ENCODE measurements at places on chromosomes 1 and 21. TPM values are rescaled to one million over a fixed set of nuclear protein-coding genes. Genes with fewer than 3 reads are reported as not detected.
A peak's percentile ranks its signal among the peaks of the same experiment; 100 is the strongest.

DNA sequence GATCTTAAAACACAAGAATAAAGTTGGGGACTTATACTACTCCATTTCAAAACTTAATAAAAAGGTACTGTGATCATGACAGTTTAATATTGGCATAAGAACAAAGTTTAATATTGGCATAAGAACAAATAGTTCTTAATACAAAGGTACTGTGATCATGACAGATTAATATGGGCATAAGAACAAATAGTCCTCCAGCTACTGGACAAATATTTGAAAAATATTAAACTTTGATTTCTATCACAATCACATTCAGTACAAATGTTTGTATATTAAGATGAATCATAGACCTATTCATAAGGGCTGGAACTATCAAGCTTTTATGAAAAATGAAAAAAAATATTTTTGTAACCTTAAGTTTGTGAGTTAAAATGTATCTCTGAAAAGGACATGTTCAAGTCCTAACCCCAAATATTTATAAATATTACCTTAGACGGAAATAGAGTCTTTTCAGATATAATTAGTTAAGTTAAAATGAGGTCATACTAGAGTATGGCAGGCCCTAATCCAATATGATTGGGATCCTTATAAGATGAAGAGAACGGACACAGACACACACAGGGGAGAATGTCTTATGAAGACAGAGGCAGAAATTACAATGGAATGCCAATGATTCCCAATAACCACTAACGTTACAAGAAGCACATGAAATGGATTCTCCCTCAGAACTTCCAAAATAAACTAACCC lies 79.1 kb upstream of the RGS1 start:
- peak; percentile 35 for DNase-seq

Gene AIRE
- not detected for total RNA-seq

- DNase-seq: no peak
These were observed 34.5 kb downstream of the NTNG1 start for GRCh38 chr1:107175102-107175909.

- DNase-seq: peak; percentile 64
These were observed 95.2 kb downstream of the PTPN14 start for GRCh38 chr1:214455971-214456867.

Gene NSL1
- total RNA-seq: 24.4 TPM

- DNase-seq: peak; percentile 90
These were observed 74.6 kb upstream of the PDC start for GRCh38 chr1:186535388-186536133.

GRCh38 chr1:40224040-40224439 lies 23.7 kb upstream of the TMCO2 start:
- DNase-seq: no peak

Gene PTPRF
- 45.2 TPM for total RNA-seq

GRCh38 chr1:225977937-225978748 lies 21.0 kb downstream of the SDE2 start:
- DNase-seq: no peak

Gene NEK2
- total RNA-seq: 0.26 TPM

All from fibroblast of lung (primary cell).